ENCODE measurements at places on chromosomes 3 and 15. TPM values are rescaled to one million over a fixed set of nuclear protein-coding genes. Genes with fewer than 3 reads are reported as not detected.

The ZNF501 gene
- total RNA-seq = 1.3 TPM

The SCAMP5 gene
- total RNA-seq = 0.89 TPM

The BNIP2 gene
- 59.4 TPM for total RNA-seq

The LSG1 gene
- 52.8 TPM for total RNA-seq

The SLC15A2 gene
- 3.5 TPM for total RNA-seq

The PLA2G4E gene
- total RNA-seq = not detected

The CNTN4 gene
- not detected for total RNA-seq

The GABRR3 gene
- total RNA-seq = not detected

The ADIPOQ gene
- total RNA-seq = not detected

The CLRN1 gene
- not detected for total RNA-seq

The ETV5 gene
- 1.3 TPM for total RNA-seq

The NPAP1 gene
- not detected for total RNA-seq

The TJP1 gene
- total RNA-seq = not detected

The ANKRD34C gene
- total RNA-seq = not detected

The A4GNT gene
- total RNA-seq = not detected
